H1 (cell line): ENCODE measurements at places on chromosomes 11 and 22. TPM values are rescaled to one million over a fixed set of nuclear protein-coding genes. Genes with fewer than 3 reads are reported as not detected.

DNA sequence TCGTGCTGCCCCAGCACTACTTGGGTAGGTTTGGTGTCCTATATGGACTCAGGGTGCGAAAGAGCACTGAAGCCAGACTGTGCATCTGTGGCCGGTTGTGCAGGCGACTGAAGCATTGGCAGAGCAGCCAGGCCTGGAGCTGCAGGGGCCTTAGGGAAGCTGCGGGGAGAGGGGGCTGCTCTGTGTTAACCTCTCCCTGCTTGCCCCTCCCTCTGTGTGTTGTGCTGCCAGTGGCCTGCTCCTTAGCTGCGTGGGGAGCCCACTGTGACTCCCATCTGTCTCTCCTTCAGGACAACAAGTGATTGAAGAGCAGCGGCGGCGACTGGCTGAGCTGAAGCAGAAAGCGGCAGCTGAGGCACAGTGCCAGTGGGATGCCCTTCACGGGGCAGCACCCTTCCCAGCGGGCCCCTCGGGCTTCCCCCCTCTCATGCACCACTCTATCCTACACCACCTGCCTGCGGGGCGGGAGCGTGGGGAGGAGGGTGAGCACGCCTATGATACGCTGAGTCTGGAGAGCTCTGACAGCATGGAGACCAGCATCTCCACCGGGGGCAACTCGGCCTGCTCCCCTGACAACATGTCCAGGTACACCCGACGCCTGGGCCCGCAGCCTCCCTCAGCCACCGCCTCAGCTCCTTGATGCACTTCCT is 34.3 kb downstream of the TREH start:
- DNase-seq, result no peak

DNA sequence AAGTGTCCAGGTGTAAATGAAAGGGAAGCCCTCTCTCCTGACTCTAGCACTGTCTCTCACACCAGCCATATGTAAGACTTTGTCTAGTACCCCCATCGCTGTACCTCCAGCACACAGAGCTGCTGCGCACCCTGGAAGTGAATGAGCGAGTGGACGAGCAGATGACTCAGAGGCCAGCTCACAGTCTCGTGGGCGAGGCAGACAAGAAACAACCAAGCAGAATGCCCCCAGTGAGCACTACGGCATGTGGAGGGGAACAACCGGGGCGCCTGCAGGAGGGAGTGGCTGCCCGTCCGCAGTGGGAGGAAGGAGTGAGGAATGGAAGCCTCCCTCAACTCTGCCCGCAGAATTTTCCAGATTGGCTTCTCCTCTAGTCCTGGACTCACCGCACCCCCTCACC is 46.4 kb downstream of the MCM5 start:
- no peak for DNase-seq

DNA sequence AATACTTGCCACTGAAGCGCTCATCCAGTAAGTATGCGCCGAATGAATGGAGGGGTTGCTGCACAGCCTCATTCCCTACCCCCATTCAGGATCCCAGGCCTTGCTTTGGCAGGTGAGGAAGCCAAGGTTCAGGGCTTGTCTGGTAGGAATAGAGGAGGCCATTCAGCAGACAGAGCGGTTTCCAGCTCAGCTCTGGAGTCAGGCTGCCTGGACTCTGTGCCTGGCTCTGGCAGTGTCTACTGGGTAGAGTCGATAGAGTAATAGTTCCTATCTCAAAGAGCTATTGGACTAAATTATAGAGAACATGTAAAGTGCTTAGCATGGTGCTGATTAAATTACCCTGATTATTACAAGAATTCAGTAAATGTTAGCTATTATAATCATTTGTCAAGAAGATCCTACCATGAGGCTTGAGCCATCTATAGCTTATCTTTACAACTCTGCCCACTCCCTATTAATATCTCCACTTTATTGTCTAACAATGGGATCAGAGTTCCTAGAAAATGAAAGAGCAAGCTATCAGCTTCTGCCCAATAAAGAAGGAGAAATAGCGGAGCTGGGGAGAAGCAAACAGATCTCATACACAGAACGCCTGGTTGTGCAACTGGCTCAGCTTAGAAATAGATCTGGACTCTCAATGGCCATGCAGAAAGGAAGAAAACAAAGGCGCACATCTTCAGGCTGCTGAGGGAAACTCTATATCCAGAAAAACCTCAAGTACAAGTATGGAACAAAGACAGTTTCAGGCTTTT is 6.6 kb upstream of the SNX32 start:
- no peak for DNase-seq

GRCh38 chr11:126654886-126655806 is 299.7 kb downstream of the ST3GAL4 start:
- DNase-seq, result no peak

The ISX gene
- not detected in 2 replicates for total RNA-seq

DNA sequence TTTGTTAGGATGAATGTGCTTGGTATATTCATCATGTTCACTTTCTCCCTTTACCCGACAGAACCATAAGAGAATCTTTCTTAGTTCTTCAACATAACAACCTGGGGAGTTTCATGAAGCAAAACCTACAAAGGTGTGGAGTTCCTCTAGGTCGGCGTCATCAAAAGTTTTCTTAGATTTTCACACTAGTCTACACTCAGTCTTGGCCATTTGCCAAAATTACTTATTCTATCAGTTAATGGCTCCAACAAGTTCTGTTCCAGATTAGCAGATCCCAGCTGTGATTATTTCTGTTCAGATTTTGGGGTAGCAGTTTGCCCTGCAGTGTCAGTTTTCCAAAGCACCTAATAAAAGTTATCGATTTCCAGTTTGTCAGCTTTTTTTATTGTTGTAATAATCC is 935.8 kb upstream of the RAG2 start:
- no peak for DNase-seq

The SSRP1 gene
- 259 and 261 TPM in 2 replicates for total RNA-seq

The IGF2 gene
- total RNA-seq, result 1.3 and 1.5 TPM in 2 replicates

The CREBZF gene
- total RNA-seq, result 44.2 and 44.9 TPM in 2 replicates

GRCh38 chr11:100825626-100826025 is 138.5 kb downstream of the ARHGAP42 start:
- DNase-seq, result no peak

DNA sequence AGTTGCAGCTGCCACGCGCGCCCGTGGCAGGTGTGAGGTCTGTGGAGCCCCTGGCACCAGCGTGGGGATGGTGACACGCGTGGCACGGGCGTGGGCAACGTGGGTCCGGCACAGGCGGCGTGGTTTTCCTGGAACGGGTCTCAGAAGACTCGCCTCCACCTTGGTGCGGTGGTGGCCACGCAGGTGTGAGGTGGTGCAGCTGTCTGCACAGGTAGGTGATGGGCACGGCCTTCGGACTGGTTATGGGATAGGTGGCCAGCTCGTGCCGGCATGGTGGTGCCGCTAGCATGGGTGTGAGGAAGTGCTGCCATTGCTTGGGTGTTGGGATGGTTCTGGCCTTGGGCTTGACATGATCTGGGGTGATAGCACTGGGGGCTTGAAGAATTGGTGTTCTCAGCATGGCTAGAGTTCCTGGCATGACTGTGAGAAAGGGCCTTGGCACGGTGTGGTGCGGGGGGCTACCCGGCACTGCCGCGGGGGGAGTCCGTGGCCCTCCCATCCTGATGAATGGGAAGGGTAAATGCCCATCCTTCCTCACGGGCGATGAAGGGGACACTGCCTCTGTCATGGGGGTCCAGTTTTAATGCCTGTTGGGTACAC is 531 bp downstream of the DAGLA start:
- no peak for DNase-seq

The MRGPRX4 gene
- total RNA-seq, result not detected in 2 replicates
